H54 (cell line): ENCODE measurements at places on chromosomes 3 and 15.

- no peak for DNase-seq
Observed at GRCh38 chr3:102091358-102091757, 242.0 kb downstream of the NFKBIZ start.

DNA sequence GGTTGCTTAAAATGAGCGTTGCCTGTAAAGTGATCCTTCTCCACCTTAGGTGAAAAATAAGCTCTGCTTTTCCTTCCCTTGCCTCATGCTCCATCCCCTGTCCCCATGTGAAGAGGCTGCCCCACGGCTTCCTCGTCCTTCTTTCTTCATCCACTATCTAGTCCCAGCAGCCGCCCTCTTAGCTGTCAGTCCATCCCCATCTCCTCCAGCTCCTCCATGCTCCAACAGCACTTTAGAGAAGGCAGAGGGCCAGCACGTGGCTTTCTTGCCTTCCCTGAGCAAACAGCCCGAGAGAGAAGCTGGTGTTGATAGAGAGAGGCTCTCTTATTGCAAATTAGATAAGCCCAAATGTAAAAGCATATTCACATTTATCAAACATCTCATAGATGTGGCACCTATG is 9.0 kb upstream of the TMEM41A start:
- DNase-seq = no peak

DNA sequence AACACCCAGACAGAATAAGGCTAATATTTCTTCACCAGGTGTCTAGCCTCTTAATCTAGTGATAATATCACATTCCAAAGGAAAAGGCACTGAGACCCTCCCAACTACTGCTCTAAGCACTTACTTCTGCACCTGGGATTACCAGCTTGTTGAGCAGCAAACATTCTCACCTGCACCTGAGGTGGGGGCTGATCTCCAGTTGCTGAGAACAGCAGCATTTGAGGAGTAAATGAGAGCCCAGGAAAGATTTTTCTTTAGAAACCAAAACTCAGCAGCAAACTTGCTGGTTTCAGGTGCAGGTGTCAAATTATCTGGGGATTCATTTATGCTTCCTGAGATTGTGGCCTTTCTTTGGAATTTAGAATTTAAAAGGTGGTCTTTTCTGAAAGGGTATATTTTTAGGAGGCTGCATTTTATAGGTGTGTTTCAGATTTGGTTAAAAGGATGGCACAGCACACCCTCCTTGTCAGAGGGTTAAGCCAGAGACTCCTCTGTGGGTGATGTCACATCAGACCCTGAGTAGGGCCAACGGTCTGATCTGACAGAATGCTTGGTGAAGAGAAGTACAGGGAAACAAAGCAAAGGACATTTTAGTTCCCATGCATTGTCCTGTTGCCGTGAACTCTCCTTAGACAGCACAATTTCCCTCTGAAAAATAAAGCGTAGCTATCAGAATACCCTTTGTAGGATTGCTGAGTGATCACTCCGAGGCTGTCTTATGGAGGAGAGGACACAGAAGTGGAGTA is 411.0 kb upstream of the ATP11B start:
- no peak for DNase-seq

- no peak for DNase-seq
Observed at GRCh38 chr3:13167829-13168228, 94.6 kb upstream of the IQSEC1 start.

DNA sequence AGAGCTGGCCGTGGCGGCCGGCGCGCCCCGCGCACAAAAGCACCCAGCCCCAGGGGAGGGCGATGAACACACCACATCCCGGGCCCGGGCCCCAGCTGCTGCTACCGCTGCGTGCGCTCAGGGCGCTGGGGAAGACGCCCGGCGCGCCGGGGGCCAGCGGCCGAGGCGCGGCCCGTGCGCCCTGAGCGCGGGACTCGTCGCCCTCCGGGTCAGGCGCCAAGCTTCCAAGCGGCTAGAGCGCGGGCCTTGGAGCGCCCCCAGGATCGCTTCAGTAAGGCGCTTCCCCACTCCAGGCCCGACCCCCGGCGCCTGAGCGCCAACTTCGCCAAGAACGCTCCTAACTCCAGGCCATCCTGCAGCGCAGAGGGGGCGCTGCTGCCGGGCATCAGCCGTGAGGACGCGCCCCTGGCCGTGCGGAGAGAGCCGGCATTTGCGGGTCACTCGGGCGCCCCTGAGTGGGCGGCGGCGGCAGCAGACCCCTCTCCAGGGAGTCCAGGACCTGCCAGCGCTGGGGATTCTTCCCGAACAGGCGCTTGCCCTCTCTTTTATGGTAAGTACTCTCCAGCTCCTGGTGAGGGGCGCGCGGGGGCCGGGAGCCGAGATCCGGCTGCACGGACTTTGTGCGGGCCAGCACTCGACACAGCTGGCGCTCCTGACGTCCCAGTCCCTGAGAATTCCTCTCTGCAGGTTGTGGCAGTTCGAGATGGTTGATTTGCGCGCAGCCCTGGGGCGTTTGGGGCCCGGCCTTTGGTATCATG is 475 bp downstream of the SPSB4 start:
- DNase-seq = no peak
